Activated CD8-positive, alpha-beta memory T cell treated with anti-CD3 and anti-CD28 coated beads, Interleukin-2, amount 50 U/mL, for 4 hours (primary cell): ENCODE measurements at places on chromosomes 16 and 17.
A peak's percentile ranks its signal among the peaks of the same experiment; 100 is the strongest.

- no peak for DNase-seq
Observed at GRCh38 chr16:89905511-89906139, 13.0 kb upstream of the MC1R start.

- peak; percentile 53 for DNase-seq
Observed at GRCh38 chr17:31508288-31509094, 117.0 kb downstream of the RAB11FIP4 start.

DNA sequence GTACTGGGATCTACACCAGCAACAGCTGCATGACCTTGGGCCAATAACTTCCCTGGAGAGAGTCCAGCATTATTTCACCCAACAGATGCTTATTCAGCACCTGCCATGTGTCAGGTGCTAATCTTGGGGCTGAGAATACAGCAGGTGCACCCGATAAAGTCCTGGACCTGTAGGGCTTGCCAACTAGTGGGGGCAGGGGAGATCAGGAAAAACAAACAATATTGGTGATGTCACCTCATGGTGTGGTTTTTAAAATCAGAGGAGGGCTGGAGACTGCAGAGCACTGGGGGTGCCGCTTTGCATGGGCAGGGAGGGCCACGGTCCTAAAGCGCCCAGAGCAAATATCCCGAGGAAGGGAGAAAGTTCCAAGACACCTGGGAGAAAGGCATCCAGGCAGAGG, 218.8 kb downstream of the C16orf95 start:
- no peak for DNase-seq

- DNase-seq = no peak
Observed at GRCh38 chr17:78241277-78242023, 10.0 kb downstream of the TMEM235 start.

GRCh38 chr16:3536851-3537250, 36.0 kb downstream of the CLUAP1 start:
- DNase-seq = no peak

DNA sequence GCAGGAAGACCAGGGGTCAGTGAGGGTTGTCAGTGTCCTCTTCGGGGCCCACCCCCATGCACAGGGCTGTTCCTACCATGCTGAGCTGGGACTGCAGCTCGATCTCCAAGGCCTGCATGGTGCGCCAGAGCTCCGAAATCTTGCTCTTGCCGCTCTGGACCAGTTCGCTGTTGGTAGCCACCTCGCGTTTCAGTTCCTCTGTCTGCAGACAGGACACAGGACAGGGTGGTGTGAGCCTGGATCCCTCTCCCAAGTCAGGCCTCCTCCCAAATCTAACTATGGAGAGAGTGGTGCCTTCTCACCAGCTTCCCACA, 90.9 kb downstream of the GOSR1 start:
- DNase-seq = no peak

DNA sequence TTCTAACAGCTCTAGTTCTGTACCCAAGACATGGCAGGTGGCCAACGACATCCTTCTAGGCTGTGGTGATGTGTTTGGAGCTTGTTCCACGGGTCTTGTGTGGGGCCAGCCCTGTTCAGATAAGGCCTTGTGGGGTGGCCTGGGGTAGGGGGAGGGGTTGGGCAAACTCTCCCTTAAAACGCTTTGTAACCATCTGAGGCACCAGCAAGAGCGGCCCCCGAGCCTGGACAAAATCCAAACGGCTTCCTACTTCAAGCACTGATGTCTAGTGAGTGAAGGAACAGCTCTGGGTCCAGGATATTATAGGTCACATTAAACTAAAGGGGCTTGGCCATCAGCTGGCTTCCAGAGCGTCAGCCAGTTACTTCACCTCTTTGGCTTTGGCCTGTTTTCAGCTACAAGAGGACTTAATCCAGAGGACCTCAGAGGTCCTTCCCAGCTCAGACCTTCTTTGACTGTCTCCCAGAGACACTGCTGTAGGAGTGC, 11.9 kb downstream of the SERPINF1 start:
- no peak for DNase-seq

- no peak for DNase-seq
Observed at GRCh38 chr16:68596266-68596665, 48.8 kb upstream of the CDH3 start.

GRCh38 chr16:83271970-83272575, 535.7 kb upstream of the HSBP1 start:
- no peak for DNase-seq

GRCh38 chr17:17849845-17850373, 13.1 kb upstream of the SREBF1 start:
- DNase-seq = peak; percentile 63

DNA sequence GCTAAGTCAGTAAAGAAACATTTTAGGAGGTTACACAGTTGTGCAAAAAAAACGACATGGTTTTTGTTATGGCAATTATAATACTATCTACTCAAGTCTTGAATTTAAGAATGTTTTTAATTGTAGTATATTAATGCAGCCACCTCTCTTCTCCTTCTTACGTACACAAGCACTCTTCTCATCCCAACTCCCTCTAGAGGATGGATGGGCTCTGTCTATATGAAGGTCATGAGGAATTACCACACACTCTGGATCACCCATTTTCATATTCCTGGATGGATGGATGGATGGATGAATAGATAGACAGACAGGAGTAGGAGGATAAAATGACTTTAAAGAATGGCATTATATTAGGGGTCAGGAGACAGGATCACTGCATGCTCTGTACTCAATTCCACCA, 120.0 kb downstream of the PHKB start:
- DNase-seq = no peak

DNA sequence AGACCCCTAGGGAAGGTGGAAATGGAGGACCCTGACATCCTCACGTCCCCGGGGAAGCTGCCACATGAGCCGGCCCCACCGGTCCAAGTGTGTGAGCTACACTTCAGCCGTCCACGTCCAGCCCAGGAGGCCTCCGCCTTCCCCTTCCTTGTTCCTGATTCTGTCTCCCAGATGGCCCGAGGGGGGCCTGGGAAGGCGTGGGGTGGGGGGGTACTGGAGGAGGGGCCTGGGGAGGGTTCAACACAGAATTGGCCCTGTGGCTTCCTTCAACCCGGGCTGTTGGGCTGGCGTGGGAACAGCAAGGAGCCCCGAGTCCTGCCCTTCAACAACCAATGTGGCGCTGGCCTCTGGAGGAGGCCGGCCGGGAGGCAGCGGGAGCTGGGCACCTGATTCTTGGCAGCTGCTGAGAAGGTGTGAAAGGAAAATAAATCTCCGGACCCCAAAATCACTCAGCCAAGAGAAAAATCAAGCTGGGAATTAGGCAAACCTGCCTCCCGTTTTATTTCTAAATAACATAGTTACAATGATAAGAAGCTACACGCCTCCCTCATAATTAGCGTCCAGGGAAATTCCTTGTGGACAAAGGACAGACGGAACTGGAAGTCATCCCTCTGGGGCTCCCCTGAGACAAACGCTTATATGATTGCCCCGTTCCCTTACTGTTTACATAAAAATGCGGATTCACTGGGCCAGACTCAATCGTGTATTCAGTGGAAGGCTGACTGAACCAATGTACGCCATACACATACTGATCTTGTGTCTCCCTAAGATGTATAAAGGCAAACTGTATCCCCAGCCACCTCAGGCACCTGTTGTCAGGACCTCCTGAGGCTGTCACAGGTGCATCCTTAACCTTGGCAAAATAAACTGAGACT, 1.8 kb upstream of the APRT start:
- DNase-seq = no peak

GRCh38 chr16:80150978-80151721, 389.6 kb upstream of the DYNLRB2 start:
- DNase-seq = no peak

GRCh38 chr17:81386646-81387099, 8.6 kb upstream of the BAHCC1 start:
- no peak for DNase-seq

DNA sequence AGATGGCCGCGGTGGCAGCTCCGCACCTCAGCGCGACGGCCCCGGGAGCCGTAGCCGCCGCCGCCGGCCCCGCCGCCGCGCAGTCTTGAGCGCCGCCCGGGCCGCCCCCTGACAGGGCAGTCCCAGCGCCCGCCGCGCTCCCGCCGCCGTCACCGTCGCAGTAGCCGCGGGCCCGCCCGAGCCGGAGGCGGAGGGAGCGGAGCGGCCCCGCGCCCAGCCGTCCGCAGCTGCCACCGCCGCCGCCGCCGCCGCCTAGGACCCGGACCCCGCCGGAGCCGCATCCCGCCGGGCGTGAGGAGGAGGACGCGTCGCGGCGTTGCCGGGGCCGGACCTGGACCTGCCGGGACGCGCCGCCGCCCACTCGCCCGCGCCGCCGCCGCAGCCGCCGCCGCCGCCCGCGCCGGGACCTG, 218 bp downstream of the TNRC6C start:
- DNase-seq = no peak

DNA sequence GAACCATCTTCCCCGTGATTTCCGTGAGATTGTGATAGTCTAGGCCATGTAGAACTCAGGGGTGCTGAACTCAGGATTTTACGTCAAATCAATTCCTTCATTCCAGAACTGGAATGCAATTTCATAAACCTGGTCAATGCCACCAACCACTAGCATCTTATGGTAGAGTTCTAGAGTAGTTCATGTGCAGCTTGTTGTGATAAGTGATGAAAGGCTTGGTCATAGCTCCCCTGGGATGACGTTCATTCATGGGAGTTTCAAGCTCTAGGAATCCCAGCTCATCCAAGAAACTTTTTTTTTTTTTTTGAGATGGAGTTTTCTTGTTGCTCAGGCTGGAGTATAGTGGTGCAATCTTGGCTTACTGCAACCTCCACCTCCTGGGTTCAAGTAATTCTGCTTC, 3.7 kb upstream of the DPEP2 start:
- no peak for DNase-seq

DNA sequence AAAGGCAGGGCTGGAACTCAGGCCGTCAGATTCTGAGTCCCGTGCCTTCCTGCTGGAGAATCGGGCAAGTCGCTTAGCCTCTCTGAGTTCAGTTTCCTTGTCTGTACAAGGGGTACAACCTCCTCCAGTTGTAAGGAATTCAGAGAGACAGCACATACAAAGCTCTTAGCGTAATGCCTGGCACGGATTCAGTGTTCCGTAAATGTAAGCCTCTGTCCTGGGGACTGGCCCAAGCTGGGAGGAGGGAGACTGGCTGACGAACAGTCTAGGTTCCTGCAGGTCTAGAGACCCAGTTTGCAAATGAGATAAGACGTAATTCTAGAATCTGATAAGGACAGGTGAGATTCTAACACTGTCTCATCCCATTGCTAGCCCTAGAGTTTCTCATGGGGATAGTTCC, 9.9 kb downstream of the METTL22 start:
- no peak for DNase-seq

GRCh38 chr17:7208754-7209460, 10.7 kb downstream of the DLG4 start:
- DNase-seq = no peak

- no peak for DNase-seq
Observed at GRCh38 chr17:34760931-34761495, 181.6 kb downstream of the TMEM132E start.

DNA sequence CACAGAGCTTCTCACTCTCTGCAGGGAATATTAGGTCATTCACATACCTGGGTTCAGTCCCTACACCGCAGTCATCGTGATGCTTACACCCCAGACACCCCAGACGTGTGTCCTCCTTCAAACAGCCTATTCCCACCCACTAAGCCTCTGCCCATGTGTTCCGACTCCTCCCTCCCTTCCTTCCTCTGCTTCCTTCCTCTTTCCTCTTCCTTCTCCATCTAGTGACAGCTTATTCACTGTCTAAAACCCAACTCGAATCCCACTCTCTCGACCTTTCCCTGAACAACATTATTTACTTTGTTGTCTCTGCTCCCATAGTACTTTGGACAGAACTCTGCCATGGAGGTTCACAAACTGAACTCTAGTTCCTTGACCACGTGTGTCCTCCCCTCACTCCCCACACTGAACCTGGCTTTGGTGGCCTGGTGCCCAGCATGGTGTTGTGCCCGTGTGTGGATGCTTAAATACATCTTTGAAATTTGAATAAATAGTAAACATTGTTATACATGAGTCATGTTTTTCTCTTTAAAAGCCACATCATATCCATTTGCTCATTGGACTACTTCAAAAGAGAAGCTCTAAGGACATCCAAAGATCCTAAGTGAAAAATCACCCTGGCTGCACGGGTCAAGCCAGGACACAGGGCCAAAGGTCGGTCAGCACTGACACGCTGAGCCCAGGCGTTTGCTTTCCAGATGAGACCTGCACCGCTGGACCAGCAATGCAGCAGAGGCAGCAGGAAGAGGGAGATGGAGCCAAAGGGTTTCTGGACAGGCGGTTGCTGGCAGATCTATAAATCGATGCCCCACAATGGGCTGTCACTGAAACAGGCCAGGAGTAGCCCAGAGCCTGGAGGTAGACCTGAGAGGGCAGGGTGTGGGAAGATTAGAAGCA, 14.1 kb upstream of the G6PC1 start:
- DNase-seq = no peak

DNA sequence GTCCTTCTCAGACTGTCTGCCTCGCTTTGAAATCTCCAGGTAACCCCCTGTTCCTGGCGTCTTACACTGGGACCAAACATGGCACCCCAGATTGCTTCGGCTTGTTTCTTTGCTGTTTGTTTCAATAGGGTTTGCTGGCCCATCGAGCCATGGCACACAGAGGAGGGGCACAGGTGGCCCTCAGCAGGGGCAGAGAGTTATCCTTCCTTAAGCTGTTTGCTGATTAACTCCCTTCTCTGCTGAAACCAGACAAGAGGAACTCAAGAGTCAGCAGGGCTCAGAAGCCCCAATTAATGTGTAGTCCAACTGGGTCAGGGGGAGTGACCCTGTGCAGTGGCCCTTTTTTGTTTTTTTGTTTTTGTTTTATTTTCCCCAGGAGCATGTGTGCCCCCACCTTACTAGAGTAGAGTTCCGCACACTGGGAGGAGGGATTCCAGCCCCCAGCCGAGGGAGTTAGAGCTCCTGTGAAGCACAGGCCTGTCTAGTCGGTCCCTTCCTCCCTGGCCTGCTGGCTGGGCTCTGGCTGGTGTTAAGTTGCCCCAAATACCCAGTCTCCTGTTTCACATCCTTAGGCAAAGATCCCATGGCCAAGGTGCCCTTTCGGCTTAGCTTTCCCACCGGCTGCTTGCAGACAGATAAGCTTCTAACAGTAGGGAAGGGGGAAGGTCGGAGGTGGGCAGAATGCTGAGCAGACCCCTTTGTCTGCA, 39.3 kb downstream of the YPEL2 start:
- no peak for DNase-seq

DNA sequence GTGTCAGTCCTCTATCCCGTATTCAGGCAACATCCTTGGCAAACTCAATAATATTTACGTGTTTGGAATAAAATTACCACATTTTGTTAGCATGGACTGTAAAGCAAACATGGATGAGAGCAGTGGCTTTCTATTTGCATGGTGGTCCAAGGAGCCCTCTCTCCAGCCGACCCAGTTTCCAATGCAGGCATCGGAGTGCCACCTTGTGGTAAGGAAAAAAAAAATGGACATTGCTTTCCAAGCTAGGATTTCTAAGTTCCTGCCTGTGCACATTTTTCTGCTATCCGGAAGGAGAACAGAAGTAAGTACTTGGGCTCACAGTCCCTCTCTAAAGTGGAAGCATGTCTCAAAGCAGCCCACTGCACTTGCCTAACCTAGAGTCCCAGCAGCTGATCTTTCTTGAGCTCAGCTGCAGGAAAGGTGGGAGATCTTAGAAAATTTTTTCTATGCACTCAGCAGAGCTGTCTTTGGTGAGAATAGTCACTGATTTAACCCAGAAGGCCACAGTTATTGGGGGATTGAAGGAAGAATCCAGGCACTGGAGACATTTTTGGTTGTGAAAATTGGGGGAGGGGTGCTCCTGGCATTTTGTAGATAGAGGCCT, 46.0 kb upstream of the ERCC4 start:
- DNase-seq = no peak

GRCh38 chr17:60076811-60077210, 1.9 kb downstream of the HEATR6 start:
- no peak for DNase-seq

- no peak for DNase-seq
Observed at GRCh38 chr17:14575471-14575953, 274.6 kb downstream of the HS3ST3B1 start.
